HT-29 (cell line): ENCODE measurements at places on chromosomes 1 and 21. TPM values are rescaled to one million over a fixed set of nuclear protein-coding genes. Genes with fewer than 3 reads are reported as not detected.
A peak's percentile ranks its signal among the peaks of the same experiment; 100 is the strongest.

Gene GBP3
- 8.6 and 9.2 TPM in 2 replicates for total RNA-seq

GRCh38 chr1:45804669-45804969, 1.2 kb downstream of the MAST2 start:
- DNase-seq: no peak

GRCh38 chr1:45394342-45394741, 54.1 kb upstream of the MUTYH start:
- DNase-seq: no peak

GRCh38 chr21:29538115-29538514, 239.4 kb downstream of the BACH1 start:
- DNase-seq: no peak

GRCh38 chr21:42247716-42248115, 28.8 kb downstream of the ABCG1 start:
- DNase-seq: no peak

- peak; percentile 65 for DNase-seq
Measured at GRCh38 chr21:42120101-42120902, 49.2 kb downstream of the UMODL1 start.
